Inflammatory macrophage treated with lipopolysaccharide for 1 hour (primary cell): ENCODE measurements at places on chromosomes 16 and 17.

- DNase-seq = no peak
These were observed 12.7 kb upstream of the KRT23 start for GRCh38 chr17:40950176-40950575.

DNA sequence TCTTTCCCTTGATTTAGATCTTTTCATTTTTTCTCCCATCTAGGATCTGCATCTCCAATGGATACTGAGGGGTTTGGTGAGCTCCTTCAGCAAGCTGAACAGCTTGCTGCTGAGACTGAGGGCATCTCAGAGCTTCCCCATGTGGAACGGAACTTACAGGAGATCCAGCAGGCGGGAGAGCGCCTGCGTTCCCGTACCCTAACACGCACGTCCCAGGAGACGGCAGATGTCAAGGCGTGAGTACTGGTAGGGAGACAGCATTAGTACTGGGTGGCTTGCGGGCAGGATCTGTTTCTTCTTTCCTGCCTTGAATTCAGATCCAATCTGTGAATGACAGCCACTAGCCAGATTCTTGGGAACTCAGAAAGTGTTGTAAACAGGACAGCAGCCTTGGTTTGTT, 18.3 kb downstream of the NUP93 start:
- DNase-seq = no peak

DNA sequence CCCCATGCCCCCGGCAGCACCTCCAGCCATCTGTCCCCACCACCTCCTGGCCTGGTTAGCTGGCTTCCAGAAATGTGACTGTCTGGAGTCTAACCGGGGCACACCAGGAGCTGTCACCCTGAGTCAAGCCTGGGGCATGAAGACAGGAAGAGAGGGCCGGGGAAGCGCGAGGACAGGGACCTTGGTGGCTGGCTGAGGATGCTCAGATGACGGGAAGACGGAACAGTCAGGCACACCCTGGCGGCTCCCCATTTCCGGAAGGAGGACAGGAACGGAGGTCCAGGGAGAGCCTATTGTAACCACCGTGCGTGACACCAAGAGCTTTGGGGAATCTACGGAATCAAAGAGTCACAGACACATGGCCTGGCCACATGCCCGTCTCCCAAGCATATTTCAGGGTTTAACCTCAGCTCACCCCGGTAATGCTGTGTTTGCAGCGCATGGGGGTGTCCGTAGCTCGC, 51.7 kb downstream of the SDK2 start:
- no peak for DNase-seq

- DNase-seq = no peak
These were observed 47.8 kb downstream of the SLC7A5 start for GRCh38 chr16:87821376-87822107.

- no peak for DNase-seq
These were observed 7.0 kb downstream of the CRHR1 start for GRCh38 chr17:45791041-45791582.

DNA sequence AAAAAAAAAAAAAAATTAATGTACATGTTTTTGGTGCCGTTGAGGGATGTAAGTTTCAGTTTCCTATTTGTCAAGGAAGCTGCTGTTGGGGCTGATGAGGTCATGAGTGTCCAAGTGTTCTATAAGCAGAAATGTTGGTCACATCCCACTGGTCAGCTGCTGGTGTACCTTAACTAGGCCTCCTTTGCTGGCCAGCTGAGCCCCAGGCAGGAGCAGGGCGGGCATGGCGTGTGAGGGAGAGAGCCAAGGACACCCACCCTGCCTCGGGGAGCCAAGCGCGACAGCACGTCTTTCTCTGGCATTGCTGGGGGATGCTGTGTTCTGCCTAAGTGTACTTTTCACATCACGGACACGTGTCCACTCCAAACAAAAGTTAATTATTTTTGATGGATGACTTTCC, 108.1 kb upstream of the CDC42EP4 start:
- DNase-seq = peak; percentile 9

GRCh38 chr17:32772453-32773025, 104.4 kb downstream of the MYO1D start:
- no peak for DNase-seq

GRCh38 chr17:65867014-65867413, 305.6 kb upstream of the AXIN2 start:
- no peak for DNase-seq

DNA sequence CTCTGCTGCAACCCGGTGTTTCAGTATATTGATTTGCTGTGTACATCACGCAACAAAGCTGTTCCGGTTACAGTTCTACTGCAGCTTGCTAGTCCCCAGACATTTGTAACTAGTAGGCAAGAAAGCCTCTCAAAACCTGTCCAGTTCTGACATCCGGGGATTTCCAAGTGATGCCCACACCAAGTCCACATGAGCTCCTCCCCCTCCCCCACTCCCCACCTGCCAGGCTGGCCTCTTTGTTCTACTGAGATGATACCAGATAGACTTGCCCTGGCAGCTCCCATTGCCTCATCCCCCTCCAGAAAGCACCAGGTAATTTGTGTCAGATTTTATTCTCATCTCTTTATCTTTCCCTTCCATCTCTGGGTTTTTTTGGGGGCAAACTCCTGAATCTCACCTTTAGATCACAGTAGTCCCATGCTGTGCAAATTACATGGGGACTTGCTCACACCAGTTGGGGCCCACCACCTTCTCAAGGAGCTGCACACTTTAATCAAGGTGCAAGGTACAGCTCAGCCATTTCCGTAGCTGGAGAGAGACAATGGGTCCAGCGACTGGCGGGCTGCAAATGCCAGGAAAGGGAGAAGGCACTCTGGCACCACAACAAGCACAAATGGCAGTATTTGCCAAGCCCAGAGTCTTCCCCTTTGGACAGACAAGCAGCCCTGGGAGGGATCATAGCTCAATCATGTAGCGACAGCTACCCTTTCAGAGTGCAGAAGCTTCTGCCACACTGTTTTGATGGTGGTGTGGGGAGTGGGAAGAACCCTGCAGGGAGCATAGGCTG, 183.1 kb downstream of the CYLD start:
- DNase-seq = no peak

DNA sequence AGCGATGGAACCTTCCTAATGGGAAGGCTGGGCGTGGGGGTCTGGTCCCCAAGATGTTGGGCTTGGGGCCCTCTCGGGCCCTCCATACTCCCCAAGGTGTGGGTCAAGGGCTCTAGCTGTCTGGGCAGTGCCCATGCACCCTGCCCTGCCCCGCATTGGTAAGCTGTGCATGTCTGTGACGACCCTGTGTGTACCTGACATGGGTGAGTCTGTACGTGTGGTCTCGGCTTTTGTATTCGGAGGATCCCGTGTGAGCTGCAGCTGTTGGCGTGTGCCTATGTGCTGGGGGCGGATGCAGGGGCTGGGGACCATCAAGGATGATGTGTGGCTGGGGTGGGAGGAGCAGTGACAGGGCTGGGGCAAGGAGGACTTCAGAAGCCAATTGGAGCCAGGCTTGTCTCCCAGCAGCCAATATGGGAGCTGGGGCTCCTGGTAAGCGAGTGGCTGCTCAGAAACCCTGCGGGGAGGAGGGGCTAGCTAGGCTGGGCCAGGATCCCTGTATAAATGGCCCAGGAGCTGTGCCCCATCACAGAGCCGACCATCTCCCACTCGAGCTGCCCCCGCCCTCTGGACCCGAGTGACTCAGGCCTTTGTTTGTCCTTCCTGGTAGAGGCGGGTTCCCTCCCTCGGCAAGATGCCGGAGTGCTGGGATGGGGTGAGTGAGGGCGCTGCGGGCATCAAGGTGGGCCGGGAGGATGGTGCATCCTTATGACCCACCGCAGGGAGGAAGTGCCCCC, at the start of gene NDRG4:
Gene NDRG4 (plus strand): TSS at position 529 of the 737 bp plus-strand sequence. CDS start 106 bp downstream, at position 635.
- no peak for DNase-seq

DNA sequence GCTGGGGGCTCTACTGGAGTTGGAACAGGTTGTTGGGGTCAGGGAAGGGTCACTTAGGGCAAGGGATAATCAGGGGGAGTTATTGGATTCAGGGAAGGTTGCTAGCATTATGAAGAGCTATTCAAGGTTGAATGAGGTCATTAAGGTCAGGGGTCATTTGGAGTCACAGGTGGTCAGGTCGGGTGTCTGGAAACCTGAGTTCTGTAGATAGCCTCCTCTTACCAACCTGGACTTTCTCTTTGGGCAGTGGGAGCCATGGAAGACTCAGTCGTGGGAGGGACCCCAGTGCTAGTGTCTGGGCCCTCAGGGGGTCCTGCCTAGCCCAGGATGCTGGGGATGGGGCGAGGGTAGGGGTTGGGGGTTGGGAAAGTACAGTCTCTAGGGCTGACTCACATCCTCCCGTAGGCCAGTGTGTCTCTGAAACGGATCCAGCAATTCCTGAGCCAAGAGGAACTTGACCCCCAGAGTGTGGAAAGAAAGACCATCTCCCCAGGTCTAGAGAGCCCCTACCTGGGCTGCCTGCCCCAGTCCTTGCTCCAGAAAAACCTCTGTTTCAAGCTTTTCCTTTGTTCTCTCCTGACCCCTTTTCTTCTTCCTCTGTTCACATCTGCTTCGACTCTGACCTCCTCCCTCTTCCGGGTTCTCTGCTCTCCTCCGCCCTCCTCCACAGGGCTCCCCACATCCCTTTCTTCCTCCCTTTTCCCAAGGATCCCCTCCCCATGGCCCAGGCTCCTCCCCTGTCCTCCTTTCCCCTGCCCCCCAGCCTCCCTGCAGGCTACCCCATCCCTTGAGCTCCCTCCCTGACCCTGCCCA, 33.5 kb downstream of the ABCC3 start:
- DNase-seq = no peak

GRCh38 chr17:64107500-64108236, 22.3 kb downstream of the ERN1 start:
- no peak for DNase-seq

- no peak for DNase-seq
These were observed 20.3 kb downstream of the ANKRD40 start for GRCh38 chr17:50687200-50688066.

DNA sequence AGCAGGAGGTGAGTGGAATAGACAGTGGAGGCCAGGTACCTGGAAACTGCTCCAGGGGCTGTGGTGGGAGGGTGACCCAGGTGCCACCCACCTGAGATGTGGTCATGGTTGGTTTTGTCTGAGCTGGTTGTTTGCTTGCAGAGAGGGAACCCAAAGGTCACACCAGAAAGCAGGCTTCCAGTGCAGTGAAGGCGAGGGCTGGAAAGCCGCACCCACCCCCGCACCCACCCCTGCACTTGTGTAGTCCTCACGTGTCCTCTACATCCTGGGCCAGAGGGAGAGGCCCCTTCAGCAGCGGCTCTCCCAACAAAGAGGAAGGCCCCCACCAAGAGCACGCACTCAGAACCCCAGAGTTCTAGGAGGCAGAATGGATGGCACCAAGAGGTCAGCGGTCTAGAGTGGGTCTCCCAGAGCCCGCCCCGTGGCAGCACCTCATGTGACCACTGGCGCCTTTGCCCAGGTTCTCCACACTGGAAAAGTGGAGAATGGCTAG, 92.6 kb upstream of the CBX4 start:
- no peak for DNase-seq

DNA sequence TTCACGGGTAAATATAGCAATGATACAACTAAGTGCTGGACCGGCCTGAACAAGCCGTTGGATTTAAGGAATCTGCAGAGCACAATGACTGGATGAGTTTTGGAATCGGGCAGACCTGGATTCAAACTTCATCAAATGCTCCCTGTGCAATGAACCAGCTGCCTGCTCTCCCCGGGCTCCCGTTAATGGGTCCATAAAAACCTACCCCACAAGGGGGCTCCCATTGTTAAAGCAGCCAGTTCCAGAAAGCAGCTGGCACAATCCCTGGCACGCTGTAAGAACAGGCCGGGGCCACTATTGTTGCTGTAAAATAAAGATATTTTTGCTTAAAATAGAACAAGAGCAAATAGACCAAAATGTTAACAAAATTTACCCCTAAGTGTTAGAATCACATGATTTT, 131.9 kb downstream of the C16orf95 start:
- DNase-seq = no peak

DNA sequence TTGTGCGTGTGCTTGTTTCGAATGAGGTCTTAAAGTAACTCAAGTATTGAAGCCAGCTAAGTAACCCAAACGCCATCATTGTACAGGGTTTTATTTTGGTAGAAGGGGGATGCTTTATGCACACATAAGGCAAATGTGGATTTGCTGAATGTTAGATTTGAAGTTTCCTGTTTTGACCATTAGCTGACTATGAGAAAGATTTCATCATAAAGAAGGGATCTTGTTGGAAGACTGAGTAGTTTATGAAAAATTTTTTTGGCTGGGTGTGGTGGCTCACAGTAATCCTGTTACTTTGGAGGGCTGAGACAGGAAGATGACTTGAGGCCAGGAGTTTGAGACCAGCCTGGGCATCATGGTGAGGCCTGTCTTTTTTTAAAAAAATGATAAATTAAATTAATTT, 10.0 kb upstream of the ZFP3 start:
- no peak for DNase-seq

DNA sequence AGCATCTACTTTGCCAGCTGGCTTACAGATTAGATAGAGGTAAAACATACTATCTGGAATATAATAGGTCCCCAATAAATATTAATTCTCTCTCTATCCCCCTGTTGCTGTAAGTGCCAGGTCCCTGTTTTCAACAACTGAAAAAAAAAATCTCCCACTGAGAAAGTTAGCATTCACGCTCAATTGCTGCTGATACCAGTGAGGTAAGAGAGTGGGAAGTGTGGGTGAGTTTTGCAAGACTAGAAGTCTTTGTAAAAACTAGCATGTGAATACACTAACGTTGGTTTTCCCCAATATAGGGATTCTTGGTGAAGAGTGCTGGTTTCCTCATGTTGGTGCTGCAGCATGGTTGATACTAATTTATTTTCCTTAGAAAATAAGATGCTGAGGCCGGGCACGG, 11.7 kb upstream of the TAOK1 start:
- peak; percentile 90 for DNase-seq

DNA sequence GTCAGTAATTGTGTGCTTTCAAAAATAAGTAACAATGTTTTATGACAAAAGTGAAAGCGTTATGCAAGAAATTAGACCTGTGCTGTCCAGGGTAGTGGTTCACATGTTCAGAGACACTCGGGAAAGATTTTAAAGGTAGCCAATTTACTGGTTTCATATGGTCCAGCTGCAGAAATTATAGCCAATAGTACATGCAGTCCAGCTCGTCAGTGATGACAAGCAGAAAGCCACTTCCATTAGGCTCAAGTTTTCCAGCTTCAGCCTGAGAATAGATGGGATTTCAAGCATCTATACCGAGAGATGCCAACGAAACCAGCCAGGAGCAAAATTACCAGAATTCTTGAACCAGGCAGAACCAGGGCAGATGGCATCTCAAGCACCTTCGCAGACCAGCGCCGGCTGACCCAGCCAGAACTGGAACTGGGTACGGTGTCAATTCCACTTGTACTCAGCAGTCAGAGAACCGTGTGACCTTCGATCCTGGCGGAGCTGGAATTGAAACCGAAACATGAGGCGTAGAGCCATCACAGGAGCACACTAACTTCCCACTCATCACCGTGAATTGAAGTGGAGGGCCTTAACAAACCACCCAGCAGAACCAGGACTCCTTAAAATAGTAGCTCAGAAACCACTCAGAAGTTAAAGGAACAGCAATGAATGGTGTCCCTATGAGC, 207.9 kb upstream of the HSBP1 start:
- no peak for DNase-seq

- peak; percentile 29 for DNase-seq
These were observed 71.5 kb downstream of the RAP1GAP2 start for GRCh38 chr17:2867441-2868424.

GRCh38 chr17:76995387-76996105, 127.3 kb downstream of the MGAT5B start:
- no peak for DNase-seq
